ENCODE measurements at places on chromosomes 1 and 21.

GRCh38 chr1:19202396-19202795, 7.7 kb downstream of the UBR4 start:
- DNase-seq = no peak

- no peak for DNase-seq
Observed at GRCh38 chr1:55706397-55706796, 491.2 kb upstream of the USP24 start.

DNA sequence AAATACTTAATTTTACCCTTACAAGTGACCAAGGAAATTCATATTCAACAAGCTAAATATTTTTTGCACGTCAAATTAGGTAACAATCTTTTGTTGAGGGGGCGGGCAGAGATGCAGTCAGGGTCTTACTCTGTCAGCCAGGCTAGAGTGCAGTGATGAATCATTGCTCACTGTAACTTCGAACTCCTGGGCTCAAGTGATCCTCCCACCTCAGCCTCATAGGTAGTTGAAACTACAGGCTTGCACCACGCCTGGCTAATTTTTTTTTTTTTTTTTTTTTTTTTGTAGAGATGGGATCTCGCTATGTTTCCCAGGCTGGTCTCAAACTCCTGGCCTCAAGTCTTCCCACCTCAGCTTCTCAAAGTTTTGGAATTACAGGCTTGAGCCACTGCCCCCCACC, 26.5 kb downstream of the PHTF1 start:
- no peak for DNase-seq

DNA sequence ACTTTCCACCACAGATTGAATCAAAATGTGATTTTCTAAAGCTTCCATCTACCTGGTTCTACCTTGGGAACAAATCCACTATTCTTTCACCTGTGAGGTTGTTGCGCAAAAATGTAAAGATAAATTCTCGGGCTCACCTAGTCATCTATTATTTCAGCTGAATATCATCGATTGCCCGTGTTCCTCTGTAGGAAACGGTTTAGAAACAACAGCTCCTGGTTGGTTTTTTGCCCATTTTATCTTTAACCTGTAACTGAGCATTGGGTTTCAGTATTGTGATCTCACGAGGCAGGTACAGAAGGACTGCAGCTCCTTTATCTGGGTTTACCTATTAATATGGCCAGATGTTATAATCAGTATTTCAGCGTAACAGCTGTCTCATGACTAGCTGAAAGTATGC, 52.9 kb upstream of the LRRC8C start:
- DNase-seq = no peak
